Hematopoietic multipotent progenitor cell (in vitro differentiated cells): ENCODE measurements at places on chromosomes 4 and X. TPM values are rescaled to one million over a fixed set of nuclear protein-coding genes. Genes with fewer than 3 reads are reported as not detected.

- no peak for DNase-seq
These were observed 2.5 kb downstream of the HTT-AS start for GRCh38 chr4:3071811-3072210.

DNA sequence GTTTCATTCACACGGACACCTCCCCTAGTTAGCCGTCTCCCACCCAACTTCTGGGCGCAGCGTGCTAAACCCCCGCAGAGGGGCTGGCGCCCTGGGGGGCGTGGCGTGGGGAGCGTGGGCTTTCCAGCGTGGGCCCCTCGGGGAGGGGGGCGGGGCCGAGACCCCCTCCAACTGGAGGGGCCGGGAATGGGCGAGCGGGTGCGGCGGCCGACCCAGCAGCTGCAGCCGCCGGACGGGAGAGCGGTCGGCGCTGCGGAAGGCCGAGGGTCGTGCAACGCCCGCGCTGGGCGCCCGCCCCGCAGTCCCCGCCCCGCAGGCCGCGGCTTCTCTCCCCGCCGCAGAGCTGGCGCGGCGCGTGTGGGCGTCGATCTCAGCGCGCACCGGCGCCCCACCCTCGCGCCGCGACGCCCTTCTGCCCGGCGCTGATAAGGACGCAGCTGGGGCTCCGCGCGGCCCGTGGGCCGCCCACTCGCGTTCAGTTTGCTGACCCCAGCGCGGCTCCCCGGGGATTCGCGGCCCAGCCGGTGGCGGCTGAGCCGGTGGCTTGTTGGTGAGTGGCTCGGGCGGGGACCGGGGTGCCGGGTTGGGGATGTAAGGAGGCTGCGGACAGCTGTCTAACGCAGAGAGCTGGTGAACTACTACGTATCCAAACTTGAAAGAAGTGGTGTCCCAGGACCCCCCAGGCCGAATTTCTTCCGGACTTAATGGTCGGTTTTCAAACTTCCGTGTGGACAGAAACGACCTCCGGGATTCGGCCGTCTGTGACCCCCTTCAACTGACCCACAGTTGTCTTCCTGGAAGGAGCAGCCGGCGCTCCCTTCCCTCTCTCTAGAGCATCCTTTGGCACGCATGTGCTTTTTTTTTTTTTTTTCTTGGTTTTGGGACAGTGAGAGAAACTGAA is 1.5 kb downstream of the FHDC1 start:
- DNase-seq = peak; percentile 41

DNA sequence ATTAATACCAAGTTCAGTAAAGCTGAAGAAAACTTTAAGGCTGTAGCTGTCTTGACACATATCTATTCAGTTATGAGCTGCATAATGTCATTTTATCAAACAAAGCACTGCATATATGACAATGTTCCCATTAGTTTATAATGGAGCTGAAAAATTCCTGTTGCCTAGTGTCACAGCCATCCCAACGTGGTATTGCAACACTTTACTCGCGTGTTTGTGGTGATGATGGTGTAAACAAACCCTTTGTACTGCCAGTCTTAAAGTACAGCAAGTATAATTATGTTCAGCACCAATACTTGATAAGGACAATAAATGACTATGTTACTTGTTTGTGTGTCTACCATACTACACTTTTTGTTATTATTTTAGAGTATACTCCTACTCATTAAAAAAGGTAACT is 1415.6 kb upstream of the PCDH7 start:
- no peak for DNase-seq

- no peak for DNase-seq
These were observed 83.2 kb upstream of the IL1RAPL2 start for GRCh38 chrX:104482757-104483156.

DNA sequence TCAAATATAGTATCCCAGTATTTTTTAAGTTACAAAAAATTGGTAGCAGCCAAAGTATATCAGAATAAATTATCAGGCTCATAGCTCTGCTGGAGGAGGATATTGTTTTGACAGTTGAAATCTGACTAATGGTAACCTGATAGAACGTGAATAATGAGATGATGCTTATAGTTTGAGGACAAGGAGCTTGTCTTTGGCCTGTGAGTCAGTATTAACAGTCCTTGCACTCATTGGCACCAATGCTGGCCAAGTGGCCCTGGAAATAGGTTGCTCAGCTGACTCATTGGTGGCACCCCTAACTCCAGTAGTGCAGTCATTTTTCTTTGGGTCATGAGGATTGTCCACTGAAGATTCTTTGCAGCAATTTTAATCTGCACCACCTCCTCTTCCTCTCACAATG is 203.3 kb upstream of the JADE1 start:
- DNase-seq = no peak

The MAGEB17 gene
- not detected for total RNA-seq

DNA sequence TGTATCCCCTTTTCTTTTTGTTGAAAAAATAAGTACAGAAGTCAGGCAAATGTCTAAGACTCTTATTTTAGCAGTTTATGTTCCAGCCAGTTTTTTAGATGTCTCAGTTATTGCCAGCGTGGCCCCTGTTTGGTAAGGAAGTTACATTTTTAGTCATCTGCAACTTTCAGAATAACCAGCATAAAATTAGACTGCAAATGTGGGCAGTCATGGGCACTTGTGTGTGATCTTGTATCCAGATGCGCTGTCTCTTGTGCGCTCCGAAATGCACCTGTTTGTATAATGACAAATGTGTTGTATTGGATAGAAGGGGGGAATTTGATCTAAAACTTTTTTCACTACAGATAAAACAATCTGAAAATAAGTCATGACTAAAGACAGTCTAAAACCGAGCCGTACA is 44.3 kb upstream of the CLCN4 start:
- DNase-seq = no peak

GRCh38 chr4:185257086-185257485 is 47.7 kb downstream of the SNX25 start:
- no peak for DNase-seq

- DNase-seq = peak; percentile 61
These were observed 44.9 kb downstream of the ZNF182 start for GRCh38 chrX:47958761-47959342.

- DNase-seq = peak; percentile 77
These were observed 32.4 kb downstream of the PRDX4 start for GRCh38 chrX:23699636-23700194.

DNA sequence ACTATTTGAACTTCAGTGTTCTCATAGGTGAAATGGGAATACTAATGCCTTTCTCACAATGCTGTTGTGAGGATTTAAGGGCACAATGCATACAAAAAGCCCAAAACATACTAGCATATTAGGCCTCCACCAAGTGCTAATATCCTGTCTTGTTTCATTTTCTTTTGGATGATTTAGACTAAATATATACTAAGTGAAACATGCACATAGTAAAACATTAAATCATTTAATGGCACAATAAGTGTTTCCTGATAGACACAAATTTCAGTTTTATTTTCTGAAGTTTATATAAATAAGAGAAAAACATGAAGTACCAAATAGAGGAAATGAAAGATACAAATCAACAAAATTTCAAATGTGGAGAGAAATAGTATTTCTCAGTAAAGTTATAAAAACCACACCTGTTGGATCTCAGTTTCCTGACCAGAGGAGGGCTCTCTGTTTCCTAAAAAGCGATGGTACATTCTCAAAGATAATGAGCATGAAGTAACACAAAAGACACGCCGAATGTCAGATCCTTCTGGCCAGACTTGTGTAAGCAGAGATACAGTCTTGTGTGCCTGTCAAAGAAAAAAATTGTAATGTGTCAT is 25.1 kb downstream of the DDX60 start:
- no peak for DNase-seq

DNA sequence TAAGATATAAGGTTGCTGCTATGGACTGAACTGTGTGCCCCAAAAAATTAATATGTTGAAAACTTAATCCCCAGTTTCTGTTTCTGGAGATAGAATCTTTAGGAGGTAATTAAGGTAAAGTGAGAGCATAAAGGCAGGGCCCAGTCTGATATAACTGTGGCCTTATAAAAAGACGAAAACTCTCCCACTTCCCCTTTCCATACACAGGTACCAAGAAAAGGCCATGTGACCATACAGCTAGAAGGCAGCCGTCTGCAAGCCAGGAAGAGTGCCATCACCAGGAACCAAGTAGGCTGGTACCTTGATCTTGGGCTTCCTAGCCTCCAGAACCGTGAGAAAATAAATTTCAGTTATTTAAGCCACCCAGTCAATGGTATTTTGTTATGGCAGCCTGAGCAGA is 550.3 kb downstream of the SMARCA1 start:
- DNase-seq = no peak

- peak; percentile 28 for DNase-seq
These were observed 68.5 kb downstream of the CEP44 start for GRCh38 chr4:174352061-174352819.

GRCh38 chrX:71974916-71975315 is 64.3 kb downstream of the NHSL2 start:
- no peak for DNase-seq

DNA sequence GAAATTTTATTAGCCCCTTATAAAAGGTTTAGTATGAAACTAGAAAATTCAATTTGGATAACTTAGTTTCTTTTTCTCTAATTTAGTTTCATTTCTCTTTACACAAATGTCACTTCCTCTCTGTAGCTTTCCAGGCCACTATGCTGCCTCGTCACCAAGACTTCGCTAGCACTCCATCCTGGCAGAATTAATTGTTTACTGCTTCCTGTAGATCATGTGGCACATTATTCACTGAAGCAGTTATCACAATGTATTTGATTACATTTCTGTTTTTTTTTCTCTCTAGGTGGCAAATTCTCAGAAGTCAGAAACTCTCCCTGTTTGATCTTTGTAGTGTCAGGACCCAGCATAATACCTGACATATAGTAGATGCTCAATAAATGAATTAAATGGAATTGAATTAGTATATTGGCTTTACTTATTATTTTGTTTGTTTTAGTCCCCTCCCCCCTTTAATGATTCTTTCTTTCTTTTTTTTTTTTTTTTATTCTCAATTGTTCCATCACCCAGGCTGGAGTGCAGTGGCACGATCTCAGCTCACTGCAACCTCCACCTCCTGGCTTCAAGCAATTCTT is 9.3 kb upstream of the SAT1 start:
- peak; percentile 89 for DNase-seq

GRCh38 chr4:16196482-16197393 is 29.5 kb downstream of the TAPT1 start:
- no peak for DNase-seq

The CABS1 gene
- not detected for total RNA-seq

The SLC9B1 gene
- 0.81 TPM for total RNA-seq

DNA sequence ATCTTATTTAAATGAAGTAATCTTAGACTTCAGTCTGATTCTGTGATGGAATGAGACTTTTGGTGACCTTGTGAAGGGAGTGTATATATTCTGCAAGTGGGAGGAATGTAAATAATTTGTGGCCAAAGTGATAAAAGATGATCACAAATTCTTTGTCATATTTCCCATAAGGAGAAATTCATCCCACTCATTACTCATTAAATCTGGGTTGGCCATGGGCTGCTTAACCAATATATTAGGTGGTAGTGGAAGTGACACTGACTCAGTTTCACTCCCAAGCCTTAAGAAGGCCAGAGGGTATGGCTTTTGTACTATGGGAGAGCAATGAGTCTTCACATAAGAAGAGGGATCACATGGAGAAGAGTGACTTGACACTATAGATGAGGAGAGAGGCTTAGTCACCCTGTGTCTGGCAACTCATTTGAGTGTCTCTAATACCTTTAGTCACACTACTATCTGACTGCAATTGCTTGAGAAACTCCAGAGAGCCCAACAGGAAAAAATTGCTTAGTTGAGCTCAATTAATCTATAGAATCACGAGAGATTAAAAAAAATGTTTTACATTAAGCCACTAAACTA is 408.2 kb upstream of the PITX2 start:
- no peak for DNase-seq

The HSFX3 gene
- not detected for total RNA-seq

GRCh38 chrX:97096385-97096784 is 212.7 kb downstream of the RPA4 start:
- DNase-seq = no peak

- no peak for DNase-seq
These were observed 206.2 kb downstream of the TENM3 start for GRCh38 chr4:182449186-182449929.

DNA sequence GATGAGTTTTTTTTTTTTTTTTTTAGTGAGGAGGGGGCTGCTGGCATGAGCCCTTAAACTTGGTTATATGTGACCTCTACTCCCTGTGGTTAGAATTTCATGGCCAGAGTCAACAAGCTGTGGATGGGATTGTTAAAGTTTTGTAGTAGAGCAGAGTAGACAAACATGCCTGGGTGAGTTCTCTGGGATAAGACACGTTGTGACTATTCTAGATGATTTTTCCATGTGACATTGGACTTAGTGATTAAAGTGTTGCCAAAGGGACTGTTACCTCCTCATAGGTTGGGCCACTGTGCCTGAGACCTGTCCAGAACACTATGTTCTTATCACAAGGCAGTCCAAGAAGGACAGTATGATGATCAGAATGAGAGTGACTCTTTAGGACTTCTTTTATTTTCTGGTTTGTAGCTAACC is 28.8 kb upstream of the ALB start:
- DNase-seq = no peak

GRCh38 chr4:27010334-27010940 is 149.8 kb downstream of the STIM2 start:
- peak; percentile 33 for DNase-seq

DNA sequence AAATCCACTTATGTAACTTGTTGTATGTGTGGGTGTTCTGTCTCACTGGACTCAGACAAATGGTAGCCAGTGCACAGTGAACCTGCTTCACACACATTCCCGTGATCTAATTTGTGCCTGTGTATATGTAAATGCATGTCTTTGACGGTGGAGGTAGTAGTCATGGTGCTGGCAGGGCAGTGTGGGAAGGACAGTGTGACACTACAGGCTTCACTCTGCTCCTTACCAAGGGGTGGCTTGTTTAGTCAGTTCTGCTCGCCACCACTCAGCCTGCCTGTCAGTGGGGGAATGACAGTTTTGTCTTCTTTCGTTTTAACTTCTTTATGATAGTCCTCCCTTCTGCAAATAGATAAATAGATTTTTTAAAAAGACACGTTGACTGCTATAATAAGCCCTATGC is 17.7 kb upstream of the PAQR3 start:
- DNase-seq = no peak

DNA sequence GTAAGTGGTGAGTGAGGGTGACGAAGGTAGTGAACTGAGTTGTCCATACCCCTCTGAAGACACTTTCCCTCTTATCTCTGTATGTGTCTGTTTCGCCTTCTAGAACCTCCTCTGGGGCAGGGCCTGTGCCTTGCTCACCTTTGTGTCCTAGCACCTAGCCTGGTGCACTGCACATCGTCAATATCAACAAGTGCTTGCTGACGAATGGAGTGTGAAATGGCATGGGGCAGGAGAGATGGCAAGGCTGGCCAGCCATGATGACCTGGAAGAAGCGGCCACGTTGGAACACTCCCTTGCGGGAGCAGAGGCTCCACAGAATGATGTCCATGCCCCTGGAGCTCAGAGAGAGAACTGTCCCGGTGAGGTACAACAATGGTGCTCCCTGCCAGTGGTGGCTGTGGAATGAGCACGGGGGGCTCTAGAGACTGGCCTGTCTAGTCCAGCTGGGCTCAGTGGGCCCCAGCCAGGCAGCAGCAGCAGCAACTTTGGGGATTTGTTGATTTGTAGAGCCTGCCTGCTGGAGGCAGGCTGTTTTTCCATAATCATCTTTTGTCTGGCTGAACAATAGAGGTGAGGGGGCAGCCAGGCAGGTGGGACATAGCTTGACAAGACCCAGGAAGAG is 112.2 kb upstream of the PJA1 start:
- no peak for DNase-seq

The WDR19 gene
- 13.2 TPM for total RNA-seq
